ENCODE measurements at places on chromosomes 1 and 21. TPM values are rescaled to one million over a fixed set of nuclear protein-coding genes. Genes with fewer than 3 reads are reported as not detected.

LRRC40 gene
- 10.6 TPM for polyA plus RNA-seq

AMPD1 gene
- not detected for polyA plus RNA-seq

CCDC24 gene
- polyA plus RNA-seq: 10.2 TPM

CRABP2 gene
- polyA plus RNA-seq: 15.6 TPM

SZRD1 gene
- 88.9 TPM for polyA plus RNA-seq

RBM8A gene
- 240 TPM for polyA plus RNA-seq

EDN2 gene
- polyA plus RNA-seq: 2.8 TPM

DNA sequence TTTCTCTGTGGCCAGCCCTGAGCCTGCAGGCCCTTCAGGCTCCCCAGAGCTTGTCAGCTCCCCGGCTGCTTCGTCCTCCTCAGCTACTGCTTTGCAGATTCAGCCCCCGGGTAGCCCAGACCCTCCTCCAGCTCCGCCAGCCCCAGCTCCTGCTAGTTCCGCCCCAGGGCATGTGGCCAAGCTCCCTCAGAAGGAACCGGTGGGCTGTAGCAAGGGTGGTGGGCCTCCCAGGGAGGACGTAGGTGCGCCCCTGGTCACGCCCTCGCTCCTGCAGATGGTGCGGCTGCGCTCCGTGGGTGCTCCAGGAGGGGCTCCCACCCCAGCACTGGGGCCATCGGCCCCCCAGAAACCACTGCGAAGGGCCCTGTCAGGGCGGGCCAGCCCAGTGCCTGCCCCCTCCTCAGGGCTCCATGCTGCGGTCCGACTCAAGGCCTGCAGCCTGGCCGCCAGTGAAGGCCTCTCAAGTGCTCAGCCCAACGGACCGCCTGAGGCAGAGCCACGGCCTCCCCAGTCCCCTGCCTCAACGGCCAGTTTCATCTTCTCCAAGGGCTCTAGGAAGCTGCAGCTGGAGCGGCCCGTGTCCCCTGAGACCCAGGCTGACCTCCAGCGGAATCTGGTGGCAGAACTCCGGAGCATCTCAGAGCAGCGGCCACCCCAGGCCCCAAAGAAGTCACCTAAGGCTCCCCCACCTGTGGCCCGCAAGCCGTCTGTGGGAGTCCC, 45.4 kb downstream of the YARS1 start:
- no peak for DNase-seq

DNA sequence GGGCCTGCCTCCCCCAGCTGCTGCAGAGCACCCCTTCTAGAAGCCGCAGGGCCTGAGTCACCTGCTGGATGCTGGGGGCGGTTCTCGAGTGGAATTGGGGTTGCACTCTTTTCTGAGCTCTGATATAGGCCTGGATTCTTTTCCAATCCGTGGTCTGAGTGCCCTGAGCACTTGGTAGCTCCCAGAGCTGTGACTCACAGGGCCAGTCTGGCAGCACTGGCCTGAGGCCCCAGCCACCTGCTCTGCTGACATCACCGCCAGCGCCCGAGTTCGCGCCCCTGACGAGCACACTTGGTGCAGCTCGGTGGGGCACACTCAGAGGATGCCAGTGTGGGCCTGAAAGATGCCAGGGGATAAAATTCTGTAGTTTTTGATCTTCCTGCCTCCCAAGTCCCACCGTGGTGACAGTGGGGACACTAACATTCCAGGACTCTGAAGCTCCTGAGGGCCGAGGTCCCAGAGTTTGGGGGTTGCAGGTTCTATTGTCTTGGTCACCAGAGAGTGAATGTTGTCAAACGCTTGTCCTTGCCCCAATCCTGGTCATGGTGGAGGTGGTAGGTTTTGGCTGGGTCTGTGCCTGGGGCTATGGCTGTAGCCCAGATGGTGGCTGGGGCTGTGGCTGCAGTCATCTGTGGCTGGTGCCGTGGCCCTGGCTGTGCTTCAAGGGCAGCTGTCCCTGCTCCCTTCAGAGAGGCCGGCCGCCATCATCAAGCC, 74.6 kb downstream of the OBSCN start:
- DNase-seq: no peak

DNA sequence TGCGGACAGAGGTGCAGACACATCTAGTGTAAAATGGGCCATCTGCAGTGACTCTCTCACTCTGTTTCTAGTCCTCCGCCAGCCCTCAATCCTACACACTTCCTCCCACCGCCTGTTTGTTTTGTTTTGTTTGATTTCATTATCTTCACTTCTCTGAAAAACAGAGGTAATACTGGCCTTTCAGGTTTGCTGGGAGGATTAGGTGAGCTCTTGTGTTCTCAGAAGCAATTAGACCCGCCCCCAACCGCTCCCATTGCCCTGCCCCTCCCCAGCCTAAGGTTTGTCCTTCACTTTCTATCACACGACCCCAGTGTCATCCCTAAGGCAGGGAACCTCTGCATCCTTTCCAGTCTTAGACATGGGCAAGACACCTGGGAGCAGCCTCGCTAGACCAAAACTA, 43.2 kb upstream of the TACSTD2 start:
- DNase-seq: no peak

GRCh38 chr1:19029191-19030085, 73.0 kb upstream of the IFFO2 start:
- no peak for DNase-seq

GRCh38 chr1:110616587-110616986, 10.4 kb upstream of the KCNA2 start:
- DNase-seq: no peak

GRCh38 chr1:26478159-26478558, 5.9 kb downstream of the HMGN2 start:
- DNase-seq: no peak

- DNase-seq: no peak
Observed at GRCh38 chr1:103107741-103108375, 464 bp downstream of the COL11A1 start.

GRCh38 chr1:184388319-184388889, 1.6 kb downstream of the C1orf21 start:
- DNase-seq: peak; percentile 19

GRCh38 chr1:81366173-81366572, 434.6 kb upstream of the ADGRL2 start:
- DNase-seq: no peak

Data from A549 (cell line).